Osteocyte (in vitro differentiated cells): ENCODE measurements at places on chromosomes 2 and 18. TPM values are rescaled to one million over a fixed set of nuclear protein-coding genes. Genes with fewer than 3 reads are reported as not detected.

DNA sequence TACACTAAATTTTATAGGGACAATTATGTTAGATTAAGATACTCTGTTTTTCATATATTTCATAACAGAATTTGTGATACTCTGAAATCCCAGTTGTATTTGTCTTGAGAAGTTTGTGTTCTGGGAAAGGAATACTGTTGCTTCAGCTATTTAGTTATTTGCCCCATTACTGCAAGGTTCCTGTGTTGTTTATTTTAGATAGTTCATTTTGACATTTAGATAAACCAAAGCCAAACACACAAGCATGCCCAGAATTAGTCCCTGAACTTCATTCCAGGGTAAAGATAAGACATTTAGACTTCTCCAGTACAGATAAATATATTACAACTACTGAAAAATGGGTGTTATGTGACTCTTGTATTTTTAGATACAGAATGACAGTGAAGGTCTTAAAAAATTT lies 74.7 kb downstream of the BMPR2 start:
- H3K4me1 ChIP-seq = peaks cover 2% of the 10 kb centered on the region
- no peak for DNase-seq
- no peaks in the 10 kb centered on the region for H3K27me3 ChIP-seq
- no peak overlapping the region for H3K4me3 ChIP-seq

The FAM237A gene
- total RNA-seq = not detected in 2 replicates

- no peaks in the 10 kb centered on the region for H3K36me3 ChIP-seq
- no peak for DNase-seq
- H3K27me3 ChIP-seq = no peaks in the 10 kb centered on the region
- no peaks in the 10 kb centered on the region for H3K4me1 ChIP-seq
- no peak overlapping the region for H3K4me3 ChIP-seq
- H3K27ac ChIP-seq = no peak overlapping the region
Measured at GRCh38 chr2:239533569-239534316, 132.9 kb upstream of the HDAC4 start.

The UGT1A4 gene
- total RNA-seq = not detected in 2 replicates

The GPR39 gene
- total RNA-seq = 0.21 and 0.42 TPM in 2 replicates

DNA sequence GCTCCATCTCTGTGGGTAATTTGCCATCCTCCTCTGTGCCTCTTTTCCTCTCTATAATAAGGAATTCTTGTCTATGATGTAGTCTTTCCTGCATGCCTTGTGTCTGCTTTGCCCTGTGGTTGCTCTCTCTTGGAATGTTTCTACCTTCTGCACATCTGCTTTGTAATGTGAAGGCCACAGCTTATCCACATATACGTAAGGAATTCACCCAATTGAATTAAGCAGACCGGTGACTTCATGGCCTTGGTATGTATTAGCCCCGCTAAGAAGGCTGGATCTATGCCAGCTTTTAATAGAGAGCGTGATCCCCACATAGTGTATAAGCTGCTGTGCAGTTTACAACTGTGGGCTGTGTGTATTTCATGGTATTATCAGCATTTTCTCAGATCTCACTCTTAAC lies 274.7 kb downstream of the RNF144A start:
- DNase-seq = no peak
- H3K4me3 ChIP-seq = no peak overlapping the region
- no peaks in the 10 kb centered on the region for H3K27me3 ChIP-seq
- no peaks in the 10 kb centered on the region for H3K36me3 ChIP-seq
- H3K27ac ChIP-seq = no peak overlapping the region
- peaks cover 8% of the 10 kb centered on the region for H3K4me1 ChIP-seq

DNA sequence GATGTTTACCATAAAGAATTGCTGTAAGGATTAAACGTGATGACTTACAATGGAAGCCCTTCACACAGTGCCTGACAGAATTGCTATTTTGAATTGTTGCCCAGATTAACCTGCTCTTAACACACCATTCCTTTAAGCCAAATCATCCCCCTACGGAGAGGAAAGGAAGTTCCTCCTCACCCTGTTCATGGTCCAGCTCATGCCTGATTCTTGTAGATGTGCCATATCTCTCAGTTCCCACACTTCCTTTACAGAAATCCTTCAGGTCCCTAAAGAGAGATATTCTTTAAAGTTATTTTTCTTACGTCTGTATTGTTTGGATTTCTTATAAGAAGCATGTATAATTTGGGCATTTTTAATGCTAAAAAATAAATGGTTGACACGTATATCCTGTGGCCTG lies 127.5 kb upstream of the DAPL1 start:
- H3K36me3 ChIP-seq = peaks cover 61% of the 10 kb centered on the region
- no peak overlapping the region for H3K4me3 ChIP-seq
- no peak overlapping the region for H3K27ac ChIP-seq
- no peaks in the 10 kb centered on the region for H3K27me3 ChIP-seq
- peaks cover 11% of the 10 kb centered on the region for H3K4me1 ChIP-seq

DNA sequence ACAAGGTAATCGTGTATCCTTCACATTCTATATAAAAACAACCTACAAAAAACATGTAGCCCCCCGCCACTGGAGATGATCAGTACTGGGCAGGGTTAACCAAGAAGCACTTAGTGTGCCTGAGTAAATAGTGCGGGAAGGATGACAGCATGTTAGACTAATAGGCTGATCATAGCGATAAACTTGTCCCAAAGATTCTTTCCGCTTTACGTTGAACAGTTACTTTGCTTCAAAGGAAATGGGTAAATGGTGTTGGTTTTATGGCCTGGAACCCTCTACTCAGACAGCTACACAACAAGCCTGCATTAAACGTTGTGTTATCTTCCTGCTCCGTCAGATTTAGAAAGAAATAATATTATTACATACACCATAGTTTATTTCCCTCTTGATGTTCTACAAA lies 67.7 kb downstream of the CTAGE1 start:
- H3K27me3 ChIP-seq = peaks cover 15% of the 10 kb centered on the region
- no peak overlapping the region for H3K27ac ChIP-seq
- no peak overlapping the region for H3K4me3 ChIP-seq
- no peak for DNase-seq
- no peaks in the 10 kb centered on the region for H3K36me3 ChIP-seq
